ENCODE measurements at places on chromosomes 6 and 20.

GRCh38 chr20:15882553-15882952 is 690.7 kb downstream of the KIF16B start:
- DNase-seq = no peak

DNA sequence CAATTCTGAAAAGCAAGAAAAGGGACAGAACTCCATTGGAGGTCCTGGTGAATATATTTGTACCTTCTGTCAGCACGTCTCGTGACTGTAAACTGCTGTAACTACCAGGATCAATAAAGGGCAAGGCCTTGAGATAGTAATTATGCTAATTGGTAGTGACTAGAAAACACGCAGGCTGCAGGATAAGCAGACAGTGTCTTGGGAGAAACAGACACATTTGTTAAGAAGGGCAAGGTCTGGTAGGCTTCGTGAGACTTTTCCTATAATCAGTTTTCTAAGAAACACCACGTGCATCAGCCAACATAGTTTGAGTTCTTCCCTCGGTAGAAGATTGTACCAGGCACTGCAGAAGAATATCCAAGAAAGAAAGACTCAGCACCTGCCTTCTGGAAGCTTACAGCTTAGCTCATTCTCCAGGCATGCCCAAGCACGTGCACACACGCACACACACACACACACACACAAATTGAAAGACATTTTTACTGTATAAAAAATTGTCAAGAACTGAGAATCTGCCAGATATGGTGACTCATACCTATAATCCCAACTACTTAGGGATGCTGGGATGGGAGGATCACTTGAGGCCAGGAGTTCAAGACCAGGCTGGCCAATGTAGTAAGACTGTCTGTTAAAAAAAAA is 167.0 kb upstream of the SASH1 start:
- DNase-seq = no peak

GRCh38 chr6:41318654-41319565 is 16.5 kb upstream of the NCR2 start:
- peak; percentile 74 for DNase-seq

GRCh38 chr6:66699385-66699784 is 992.4 kb upstream of the EYS start:
- DNase-seq = no peak

GRCh38 chr20:2220298-2220697 is 75.5 kb upstream of the TGM3 start:
- DNase-seq = no peak

All from T-cell (primary cell).